ENCODE measurements at places on chromosomes 7 and 10.

- no peak for DNase-seq
These were observed 9.0 kb downstream of the SFRP5 start for GRCh38 chr10:97762816-97763215.

- DNase-seq, result no peak
These were observed 1.1 kb downstream of the MARVELD1 start for GRCh38 chr10:97714401-97715258.

DNA sequence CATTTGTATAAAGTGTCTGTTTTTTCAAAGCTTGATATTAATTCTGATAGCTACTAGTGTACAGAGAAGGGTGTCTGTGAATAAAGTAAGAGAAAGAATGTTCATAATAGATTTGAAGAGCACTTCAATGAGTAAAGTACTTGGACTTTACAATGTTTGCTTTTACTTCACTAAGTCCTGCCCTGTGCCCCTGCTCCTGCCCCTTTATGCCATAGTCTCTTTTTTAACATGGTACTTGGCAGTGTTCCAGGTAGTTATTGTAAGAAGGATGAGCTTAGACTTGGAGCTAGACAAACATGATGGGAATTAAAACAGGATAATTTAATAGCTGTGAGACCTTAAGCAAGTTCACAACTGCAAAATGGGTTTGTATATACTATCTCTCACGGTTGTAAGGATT is 41.0 kb downstream of the ZEB1 start:
- DNase-seq, result no peak

- no peak for DNase-seq
These were observed 38.5 kb downstream of the MLLT10 start for GRCh38 chr10:21572578-21572977.

- no peak for DNase-seq
These were observed 25.7 kb downstream of the MRPS33 start for GRCh38 chr7:140989068-140989467.

GRCh38 chr10:79980711-79981110 is 31.8 kb upstream of the SFTPD start:
- no peak for DNase-seq

- DNase-seq, result no peak
These were observed 86.5 kb upstream of the KLF6 start for GRCh38 chr10:3871424-3871996.

DNA sequence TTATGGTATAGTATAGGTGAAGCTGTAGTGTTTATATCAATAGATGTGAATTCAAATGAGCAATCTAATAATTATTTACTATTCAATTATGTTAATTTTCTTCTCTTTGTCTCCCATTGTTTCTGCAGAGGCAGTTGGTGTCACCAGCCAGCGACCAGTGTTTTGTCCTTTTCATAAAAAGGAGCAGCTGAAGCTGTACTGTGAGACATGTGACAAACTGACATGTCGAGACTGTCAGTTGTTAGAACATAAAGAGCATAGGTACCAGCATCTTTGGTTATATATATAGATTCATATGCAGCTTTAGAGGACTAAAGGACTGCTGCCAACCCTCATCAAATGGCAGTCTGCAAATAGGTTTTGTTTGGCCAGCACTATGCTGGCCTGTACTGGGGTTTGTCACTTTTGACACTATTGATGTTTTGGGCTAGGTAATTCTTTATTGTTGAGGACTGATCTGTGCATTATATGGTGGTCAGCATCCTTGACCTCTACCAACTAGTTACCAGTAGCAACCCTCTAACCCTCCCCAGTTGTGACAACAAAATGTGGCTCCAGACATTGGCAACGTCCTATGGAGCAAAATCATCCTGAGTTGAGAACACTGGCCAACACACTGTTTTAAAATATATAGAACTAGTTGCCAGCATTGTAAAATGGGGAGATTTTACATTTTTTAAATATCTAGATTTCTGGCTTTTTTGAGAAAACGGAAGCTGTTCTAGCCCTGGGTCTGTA is 59.2 kb downstream of the TRIM24 start:
- no peak for DNase-seq

DNA sequence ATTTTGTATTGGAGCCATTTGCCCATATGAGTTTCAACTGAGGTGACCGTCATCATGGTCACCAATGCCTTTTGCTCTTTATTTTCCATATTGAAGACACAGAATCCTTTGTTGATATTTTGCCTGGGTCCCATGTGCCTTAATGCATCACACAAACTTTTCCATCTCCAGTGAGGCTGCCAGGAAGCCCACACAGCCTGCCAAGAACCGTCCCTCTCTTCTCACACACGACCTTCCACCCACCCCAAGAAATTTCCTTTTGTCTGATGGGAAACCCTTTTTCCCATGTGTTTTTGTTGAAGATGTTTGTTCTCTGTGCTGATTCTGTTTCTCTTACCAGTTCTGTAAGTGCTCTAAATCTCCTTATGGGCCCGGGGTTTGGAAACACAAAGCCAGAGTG is 168.9 kb downstream of the CSTF2T start:
- no peak for DNase-seq

DNA sequence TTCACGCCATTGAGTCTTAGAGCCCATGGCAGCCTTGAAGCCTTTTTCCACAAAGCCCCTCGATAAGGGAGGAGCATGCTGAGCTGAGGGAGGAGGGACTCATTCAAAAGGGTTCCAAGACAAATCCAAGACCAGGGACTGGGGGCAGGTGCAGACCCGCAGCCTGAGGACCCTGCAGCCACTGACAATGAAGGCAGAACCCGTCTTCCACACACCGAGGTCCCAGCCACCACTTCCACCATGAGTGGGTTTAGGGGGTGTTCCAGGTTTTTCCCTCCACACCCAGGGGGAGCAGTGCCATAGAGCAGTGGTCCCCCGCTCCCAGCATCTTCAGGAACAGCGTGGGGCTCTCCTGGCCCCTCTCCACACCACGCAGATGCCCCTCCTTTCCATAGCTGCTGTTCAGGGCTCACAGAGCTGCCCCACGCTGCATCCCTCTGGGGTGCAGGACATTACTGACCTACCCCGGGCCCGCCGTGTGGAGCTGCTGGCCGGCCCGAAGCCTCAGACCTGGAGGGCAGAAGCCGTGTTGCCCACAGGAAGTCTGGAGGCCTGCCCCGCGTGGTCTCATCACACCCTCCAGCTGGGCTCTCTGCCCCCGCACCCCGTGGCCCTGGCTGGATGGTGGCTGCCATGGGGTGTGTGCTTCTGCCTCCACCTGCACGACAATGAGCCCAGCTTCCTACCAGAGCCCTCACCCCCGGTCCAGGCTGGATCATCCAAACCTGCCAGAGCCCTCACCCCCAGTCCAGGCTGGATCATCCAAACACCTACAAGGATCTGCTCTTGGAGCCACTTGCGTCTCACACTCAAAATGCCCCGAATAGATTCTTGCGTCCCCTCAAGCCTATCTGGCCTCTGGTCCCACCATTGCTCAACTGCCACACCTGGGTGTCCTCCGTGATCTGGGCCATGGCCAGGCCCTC is 220.0 kb upstream of the TCERG1L start:
- DNase-seq, result no peak

GRCh38 chr7:163298-163695 is 29.1 kb upstream of the FAM20C start:
- DNase-seq, result no peak

- no peak for DNase-seq
These were observed 166.6 kb upstream of the KLF14 start for GRCh38 chr7:130900471-130901076.

DNA sequence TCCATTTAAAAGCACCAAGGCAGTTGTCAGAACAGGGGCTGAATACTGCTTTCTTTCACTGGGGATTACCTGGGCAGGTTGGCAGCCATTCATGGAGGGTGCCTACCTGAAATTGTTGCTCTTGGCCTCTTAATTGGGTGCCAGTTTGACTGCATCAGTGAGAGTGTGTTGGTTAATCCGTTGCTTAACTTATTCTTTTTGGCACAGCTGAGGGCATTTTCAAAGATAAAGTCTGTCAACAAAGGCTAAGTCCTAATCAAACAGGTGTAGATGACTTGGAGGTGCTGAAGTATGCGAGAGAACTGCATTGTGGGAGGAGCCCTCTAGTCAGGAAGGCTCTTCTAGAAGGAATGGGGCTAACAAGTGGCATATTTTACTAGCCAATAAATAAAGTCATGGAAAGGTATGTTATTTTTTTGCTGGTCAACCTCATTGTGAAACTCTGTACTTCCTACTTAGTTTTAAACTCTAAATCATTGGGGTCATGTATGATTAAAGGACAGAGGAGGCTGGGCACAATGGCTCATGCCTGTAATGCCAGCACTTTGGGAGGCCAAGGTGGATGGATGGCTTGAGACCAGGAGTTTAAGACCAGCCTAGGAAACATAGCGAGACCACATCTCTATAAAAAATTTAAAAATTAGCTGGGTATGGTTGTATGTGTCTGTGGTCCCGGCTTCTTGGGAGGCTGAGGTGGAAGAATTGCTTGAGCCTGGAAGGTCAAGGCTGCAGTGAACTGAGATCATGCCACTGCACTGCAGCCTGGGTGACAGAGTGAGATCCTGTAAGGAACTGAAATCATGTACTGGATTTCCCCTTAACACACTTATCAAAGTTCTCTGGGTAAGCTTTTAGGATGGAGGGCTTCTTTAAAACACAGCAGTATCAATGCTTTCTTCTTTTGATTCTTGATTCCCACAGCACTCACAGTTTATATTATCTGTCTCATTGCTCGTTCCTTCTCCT is 134.1 kb downstream of the LRMDA start:
- no peak for DNase-seq

- DNase-seq, result no peak
These were observed 92.1 kb upstream of the STRIP2 start for GRCh38 chr7:129341816-129342806.

All from T follicular helper cell (primary cell).